Activated T-helper 17 cell treated with anti-CD3 and anti-CD28 coated beads, Interleukin-2, amount 50 U/mL, for 72 hours (primary cell): ENCODE measurements at places on chromosomes 11 and 22. TPM values are rescaled to one million over a fixed set of nuclear protein-coding genes. Genes with fewer than 3 reads are reported as not detected.

Gene E2F8
- 26.1 TPM for total RNA-seq

Gene OR4D5
- total RNA-seq, result not detected

Gene ACR
- total RNA-seq, result not detected

Gene PLEKHB1
- total RNA-seq, result 9.7 TPM

Gene SYT13
- total RNA-seq, result not detected

Gene MLC1
- not detected for total RNA-seq

Gene TIMP3
- total RNA-seq, result not detected

Gene OR8A1
- total RNA-seq, result not detected

Gene NXPE2
- total RNA-seq, result not detected

- peak; percentile 80 for ATAC-seq
- no peaks in the 10 kb centered on the region for H3K36me3 ChIP-seq
- H3K27ac ChIP-seq, result no peak overlapping the region
- H3K4me1 ChIP-seq, result no peaks in the 10 kb centered on the region
- no peak overlapping the region for H3K4me3 ChIP-seq
Measured at GRCh38 chr11:19742588-19743292, 30.1 kb downstream of the NAV2 start.

GRCh38 chr11:74339619-74340018, 28.2 kb upstream of the P4HA3 start:
- H3K27ac ChIP-seq, result no peak overlapping the region
- no peak overlapping the region for H3K4me3 ChIP-seq
- H3K36me3 ChIP-seq, result peaks cover 78% of the 10 kb centered on the region
- no peaks in the 10 kb centered on the region for H3K4me1 ChIP-seq
- ATAC-seq, result no peak

DNA sequence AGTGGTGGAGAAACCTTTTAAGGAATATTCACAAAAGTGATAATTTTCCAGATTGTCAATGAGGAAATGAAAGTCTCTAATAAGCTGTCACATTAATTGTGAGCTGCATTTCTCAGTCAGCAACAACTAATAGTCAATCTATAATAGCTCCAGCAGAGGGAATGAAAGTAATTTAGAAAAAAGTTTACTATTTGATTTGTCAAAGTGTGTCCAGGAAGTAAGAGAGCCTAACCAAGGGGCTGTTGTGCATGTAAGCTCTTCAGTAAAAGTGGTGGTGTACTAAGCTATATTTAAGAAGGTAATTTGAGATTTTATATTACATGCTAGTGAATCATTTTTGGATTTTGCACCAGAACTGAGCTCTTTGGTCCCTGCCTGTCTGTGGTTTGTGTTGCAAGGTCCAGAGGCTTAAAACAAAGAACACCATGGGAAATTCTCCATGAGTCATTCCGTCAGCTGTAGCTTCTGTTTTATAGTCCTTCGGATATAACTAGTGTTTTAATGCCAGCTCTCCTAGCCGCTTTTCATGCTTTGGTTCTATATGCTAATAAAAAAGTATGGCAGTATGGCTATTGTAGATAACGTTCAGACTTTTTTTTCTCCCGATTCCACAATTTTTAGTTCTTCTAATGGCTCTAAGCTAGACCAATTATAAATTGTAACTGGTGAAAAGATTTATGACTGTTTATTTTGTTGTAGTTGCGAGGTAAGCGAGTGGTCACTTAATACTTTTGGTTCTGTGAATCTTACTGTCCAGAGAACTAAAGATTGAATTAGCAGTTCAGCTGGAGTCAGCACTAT, 64.6 kb downstream of the ARHGEF12 start:
- no peaks in the 10 kb centered on the region for H3K4me1 ChIP-seq
- ATAC-seq, result no peak
- H3K4me3 ChIP-seq, result no peak overlapping the region
- no peak overlapping the region for H3K27ac ChIP-seq
- no peaks in the 10 kb centered on the region for H3K36me3 ChIP-seq
- H3K27me3 ChIP-seq, result peaks cover 3% of the 10 kb centered on the region

DNA sequence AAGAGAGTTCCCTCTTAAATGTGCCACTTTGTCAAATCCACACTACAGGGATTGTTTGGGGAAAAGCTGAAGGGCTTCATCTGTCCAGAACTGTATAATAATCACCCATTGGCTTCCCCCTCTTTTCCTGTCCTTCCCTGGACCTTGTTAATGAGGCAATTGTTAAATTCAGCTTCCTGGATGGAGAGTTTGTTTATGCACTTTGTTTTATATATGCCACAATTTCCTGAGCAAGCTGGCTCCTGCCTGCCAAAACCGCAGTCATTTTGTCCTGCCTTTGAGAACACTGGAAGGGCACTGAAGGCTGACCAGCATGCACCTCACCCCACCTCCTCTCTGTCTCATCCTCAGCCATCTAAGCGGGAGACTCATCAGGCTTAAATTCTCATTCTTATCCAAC, 86.2 kb downstream of the MSANTD4 start:
- no peaks in the 10 kb centered on the region for H3K27me3 ChIP-seq
- H3K27ac ChIP-seq, result no peak overlapping the region
- no peaks in the 10 kb centered on the region for H3K4me1 ChIP-seq
- H3K4me3 ChIP-seq, result no peak overlapping the region
- H3K36me3 ChIP-seq, result no peaks in the 10 kb centered on the region

DNA sequence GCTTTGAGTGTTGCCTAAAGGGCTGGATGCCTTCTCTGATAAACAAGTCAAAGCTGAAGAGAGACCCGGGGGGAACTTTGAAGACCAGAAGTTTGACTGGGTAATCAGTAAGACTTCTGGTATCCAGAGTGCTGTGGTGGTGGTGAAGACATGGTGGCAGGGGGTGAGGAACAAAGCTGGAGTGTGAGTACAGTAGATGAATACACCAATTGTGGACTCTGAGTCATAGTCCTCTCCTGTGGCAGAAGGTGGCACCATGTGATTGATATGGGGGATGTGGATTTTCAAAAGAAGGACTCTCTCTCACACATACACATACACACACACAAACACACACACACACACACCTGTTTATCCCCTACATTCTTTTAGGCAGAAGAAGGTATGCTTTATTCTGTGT, 12.3 kb downstream of the MS4A6A start:
- H3K36me3 ChIP-seq, result no peaks in the 10 kb centered on the region
- no peaks in the 10 kb centered on the region for H3K4me1 ChIP-seq
- no peak overlapping the region for H3K4me3 ChIP-seq
- H3K27ac ChIP-seq, result no peak overlapping the region
- peaks cover 40% of the 10 kb centered on the region for H3K27me3 ChIP-seq

DNA sequence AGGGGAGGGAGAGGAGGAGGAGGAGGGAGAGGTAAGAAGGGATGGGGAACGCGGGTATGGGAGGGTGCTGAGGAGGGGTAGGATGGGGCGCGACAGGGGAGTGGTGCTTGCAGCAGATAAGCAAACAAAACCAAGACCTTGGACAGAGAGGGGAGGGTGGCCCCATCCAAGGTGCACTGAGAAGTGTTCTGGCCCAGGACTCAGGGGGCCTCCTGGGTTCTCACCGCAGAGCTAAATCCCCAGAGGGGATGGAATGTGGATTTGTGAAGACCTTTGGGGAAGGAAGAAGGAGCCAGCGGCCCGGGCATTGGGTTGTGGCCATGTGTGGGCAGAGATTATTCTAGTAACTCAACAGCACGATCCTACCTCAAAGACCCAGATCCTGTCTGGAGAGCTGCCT, 90.9 kb upstream of the LINC01488 start:
- ATAC-seq, result no peak
- H3K4me1 ChIP-seq, result no peaks in the 10 kb centered on the region
- no peak overlapping the region for H3K27ac ChIP-seq

GRCh38 chr11:45655347-45655756, 10.1 kb downstream of the CHST1 start:
- H3K36me3 ChIP-seq, result no peaks in the 10 kb centered on the region
- H3K27ac ChIP-seq, result no peak overlapping the region
- H3K4me3 ChIP-seq, result no peak overlapping the region
- peak; percentile 62 for ATAC-seq
- H3K27me3 ChIP-seq, result peaks cover 26% of the 10 kb centered on the region

GRCh38 chr22:44545773-44546172, 47.7 kb upstream of the RTL6 start:
- H3K4me3 ChIP-seq, result no peak overlapping the region
- no peaks in the 10 kb centered on the region for H3K36me3 ChIP-seq
- no peak overlapping the region for H3K27ac ChIP-seq

DNA sequence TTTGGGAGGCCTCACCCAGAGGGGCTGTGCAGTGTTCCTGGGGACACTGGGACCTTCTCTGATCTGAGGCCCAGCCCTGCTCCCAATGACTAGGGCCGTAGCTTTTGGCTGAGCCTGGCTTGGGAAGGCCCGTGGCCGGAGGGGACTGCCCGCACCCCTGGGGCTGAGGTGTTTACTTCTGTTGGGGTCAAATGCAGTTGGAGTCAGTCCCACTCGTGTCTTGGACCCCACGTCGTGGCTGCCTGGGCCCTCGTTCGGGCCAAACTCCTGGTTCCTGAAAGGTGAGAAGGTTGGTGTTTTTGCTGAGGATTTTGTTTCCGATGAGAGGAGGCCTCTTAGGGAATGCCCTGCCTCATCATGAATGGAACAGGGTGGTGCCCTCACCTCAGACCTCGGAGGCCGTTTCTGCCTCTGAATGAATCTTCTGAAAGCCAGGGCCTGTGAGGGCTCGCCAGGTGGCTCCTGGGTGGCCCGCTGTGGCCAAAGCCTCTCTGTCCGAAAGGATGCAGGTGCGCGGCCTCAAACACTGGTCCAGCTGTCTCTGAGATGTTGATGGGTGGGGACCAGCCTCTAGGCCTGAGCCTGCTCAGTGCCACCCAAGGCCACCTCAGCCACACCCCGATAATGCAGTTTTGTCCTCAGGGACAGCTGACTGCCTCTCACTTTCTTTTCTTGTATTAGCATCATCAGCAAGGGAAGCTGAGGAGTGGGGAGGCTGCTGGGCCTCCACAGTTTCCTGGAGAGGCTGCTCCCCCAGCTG, 40.3 kb upstream of the A4GALT start:
- H3K27ac ChIP-seq, result no peak overlapping the region
- no peaks in the 10 kb centered on the region for H3K4me1 ChIP-seq
- no peaks in the 10 kb centered on the region for H3K36me3 ChIP-seq
- H3K27me3 ChIP-seq, result peaks cover 11% of the 10 kb centered on the region
- ATAC-seq, result no peak

DNA sequence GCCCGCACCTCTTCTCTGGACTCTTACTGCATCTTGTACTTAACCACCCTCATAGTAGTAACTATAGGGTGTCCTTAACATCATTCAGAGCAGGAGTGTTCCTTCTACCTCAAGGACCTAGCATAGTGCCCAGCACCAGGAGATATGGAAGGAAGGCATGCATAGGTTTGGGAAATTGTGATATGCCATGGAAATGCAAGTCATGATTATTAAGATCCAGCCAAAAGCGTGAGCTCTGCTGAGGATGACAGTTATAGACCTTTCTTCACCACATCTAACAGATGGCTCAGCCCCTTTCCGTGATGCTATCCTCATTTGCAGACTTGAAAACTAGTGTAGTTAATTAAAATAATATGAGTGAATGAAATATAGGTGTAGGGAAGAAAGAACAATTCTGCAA, 746.1 kb downstream of the NTM start:
- H3K4me3 ChIP-seq, result no peak overlapping the region
- no peaks in the 10 kb centered on the region for H3K4me1 ChIP-seq
- H3K27ac ChIP-seq, result no peak overlapping the region
- no peak for ATAC-seq
- H3K27me3 ChIP-seq, result peaks cover 3% of the 10 kb centered on the region

- no peak overlapping the region for H3K27ac ChIP-seq
- H3K4me1 ChIP-seq, result no peaks in the 10 kb centered on the region
- no peaks in the 10 kb centered on the region for H3K36me3 ChIP-seq
- no peak overlapping the region for H3K4me3 ChIP-seq
Measured at GRCh38 chr11:122895563-122895962, 13.0 kb downstream of the JHY start.

- H3K4me1 ChIP-seq, result no peaks in the 10 kb centered on the region
- H3K4me3 ChIP-seq, result no peak overlapping the region
- H3K27me3 ChIP-seq, result peaks cover 22% of the 10 kb centered on the region
- H3K36me3 ChIP-seq, result no peaks in the 10 kb centered on the region
- no peak for ATAC-seq
Measured at GRCh38 chr22:43867839-43868635, 5.7 kb upstream of the SULT4A1 start.

DNA sequence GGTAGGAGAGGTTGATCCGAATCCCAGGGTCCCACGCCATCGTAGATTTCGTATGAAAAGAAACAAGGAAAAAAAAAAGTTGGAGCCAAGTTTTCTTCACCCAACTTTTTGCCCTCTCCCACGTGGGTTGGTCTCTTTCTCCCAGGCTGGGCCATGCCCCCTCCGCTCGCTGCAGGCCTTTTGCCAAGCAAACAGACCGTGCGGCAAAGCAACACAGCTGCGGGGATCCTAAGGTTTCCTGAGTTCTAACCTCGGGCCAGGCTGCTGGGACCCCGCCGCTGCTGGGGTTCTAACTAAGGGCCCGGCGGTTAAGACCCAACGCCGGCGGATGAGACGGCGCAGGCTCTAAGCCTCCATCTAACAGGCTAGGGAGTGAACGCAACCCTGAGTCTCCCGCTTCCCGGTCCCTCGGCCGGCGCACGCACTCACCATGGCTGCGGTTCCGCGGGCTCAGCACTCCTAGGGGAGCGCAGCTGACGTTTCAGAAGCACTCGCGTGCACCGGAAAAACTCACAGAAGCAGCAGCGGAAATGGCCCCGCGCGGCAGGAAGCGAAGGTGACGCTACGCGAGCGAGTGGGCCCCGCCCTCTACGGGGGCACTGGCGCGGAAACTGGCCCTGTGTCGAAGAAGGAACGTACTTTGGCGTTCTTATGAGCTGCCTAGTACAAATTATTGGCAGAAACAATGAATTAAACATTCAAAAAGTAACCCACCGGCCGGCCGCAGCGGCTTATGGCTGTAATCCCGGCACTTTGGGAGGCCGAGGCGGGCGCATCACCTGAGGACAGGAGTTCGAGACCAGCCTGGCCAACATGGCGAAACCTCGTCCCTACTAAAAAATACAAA, at the start of gene SNU13:
Gene SNU13 (minus strand): TSS at position 503 of the 847 bp plus-strand sequence. CDS start 71 bp downstream, at position 432.
- H3K36me3 ChIP-seq, result peaks cover 33% of the 10 kb centered on the region
- no peaks in the 10 kb centered on the region for H3K27me3 ChIP-seq
- ATAC-seq, result peak; percentile 99
- H3K27ac ChIP-seq, result peak within 1 kb of the TSS; percentile 98
- H3K4me1 ChIP-seq, result peaks cover 11% of the 10 kb centered on the region
